CD4-positive, alpha-beta T cell treated with Interleukin-15 for 1 hour (primary cell): ENCODE measurements at places on chromosomes 6 and 20.

GRCh38 chr6:139602577-139602976 is 228.1 kb upstream of the CITED2 start:
- DNase-seq, result no peak

GRCh38 chr6:126812651-126813050 is 305.8 kb upstream of the RSPO3 start:
- no peak for DNase-seq

DNA sequence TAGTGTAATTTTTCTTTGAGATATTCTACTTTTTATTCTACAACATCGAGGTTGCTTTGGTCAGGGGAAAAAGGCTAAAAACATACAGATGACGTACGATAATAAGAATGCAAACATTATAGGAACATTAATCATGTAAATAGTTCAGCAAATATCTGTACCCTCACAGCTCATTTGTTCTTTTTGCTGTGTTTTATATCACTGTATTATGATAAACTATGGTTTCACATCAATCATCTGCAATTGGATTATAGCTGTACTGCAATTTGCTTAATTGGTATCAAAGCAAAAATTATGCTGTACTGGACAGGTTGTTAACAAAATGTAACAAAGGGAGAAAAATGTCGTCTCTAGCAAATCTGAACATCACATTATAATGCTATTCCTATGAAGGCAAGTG is 597.1 kb downstream of the EPHA7 start:
- no peak for DNase-seq

DNA sequence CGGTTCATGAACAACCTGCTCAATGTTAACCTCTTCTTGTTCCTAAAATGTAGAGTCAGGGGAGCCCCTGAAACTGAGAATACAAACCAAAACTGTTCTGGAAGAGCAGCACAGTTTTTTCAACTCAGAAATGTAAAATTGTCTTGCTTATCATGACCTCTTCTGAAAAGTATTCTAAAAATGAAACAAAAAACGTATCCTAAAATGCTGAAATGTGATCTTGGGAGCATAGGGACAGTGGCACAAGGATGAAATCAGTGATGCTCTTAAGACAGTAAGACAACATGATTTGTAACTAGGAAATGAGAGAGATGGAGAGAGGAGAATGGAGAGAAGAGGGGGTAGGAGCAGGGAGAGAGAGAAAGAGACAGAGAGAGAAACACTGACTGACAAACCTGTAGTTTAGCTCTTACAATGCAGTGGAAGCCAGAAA is 27.5 kb downstream of the NCOA7 start:
- no peak for DNase-seq

GRCh38 chr6:63571361-63572043 is 778 bp upstream of the LOC128125822 start:
- peak; percentile 64 for DNase-seq

DNA sequence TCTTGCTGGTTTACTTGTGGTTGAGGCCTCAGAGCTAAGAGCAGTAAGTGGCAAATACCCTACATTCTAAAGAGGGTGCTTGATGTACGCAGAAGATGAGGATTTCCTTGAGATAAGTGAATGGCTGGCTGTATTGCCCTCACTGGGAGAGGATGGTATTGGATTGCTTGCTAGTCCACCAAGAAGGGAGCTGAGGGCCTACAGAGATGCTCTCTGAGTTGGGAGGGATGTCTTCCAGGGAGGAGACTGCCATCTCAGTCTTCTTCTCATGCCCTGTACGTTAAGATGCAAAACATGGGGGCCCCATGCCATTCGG is 669.1 kb downstream of the UTRN start:
- no peak for DNase-seq

GRCh38 chr6:5999688-6000608 is 6.8 kb downstream of the NRN1 start:
- DNase-seq, result no peak
